ENCODE measurements at places on chromosomes 11 and 22. TPM values are rescaled to one million over a fixed set of nuclear protein-coding genes. Genes with fewer than 3 reads are reported as not detected.

Gene MUC5AC
- not detected for total RNA-seq

Gene ARHGAP8
- 50.5 TPM for total RNA-seq

Gene DRD4
- 5.5 TPM for total RNA-seq

Gene FREY1
- 1.8 TPM for total RNA-seq

Gene GPR83
- 0.48 TPM for total RNA-seq

Gene ENTHD1
- total RNA-seq, result not detected

Gene SYNGR1
- 35.3 TPM for total RNA-seq

Gene OR6A2
- total RNA-seq, result 0.27 TPM

Gene OR5B21
- not detected for total RNA-seq

Gene ZNF214
- 4.1 TPM for total RNA-seq

Gene MIOX
- total RNA-seq, result 0.41 TPM

Gene MAJIN
- total RNA-seq, result not detected

Gene CD6
- 0.53 TPM for total RNA-seq

Gene DGAT2
- total RNA-seq, result 3.3 TPM

Gene NEFH
- total RNA-seq, result 3.7 TPM

Gene SAA4
- 0.50 TPM for total RNA-seq

DNA sequence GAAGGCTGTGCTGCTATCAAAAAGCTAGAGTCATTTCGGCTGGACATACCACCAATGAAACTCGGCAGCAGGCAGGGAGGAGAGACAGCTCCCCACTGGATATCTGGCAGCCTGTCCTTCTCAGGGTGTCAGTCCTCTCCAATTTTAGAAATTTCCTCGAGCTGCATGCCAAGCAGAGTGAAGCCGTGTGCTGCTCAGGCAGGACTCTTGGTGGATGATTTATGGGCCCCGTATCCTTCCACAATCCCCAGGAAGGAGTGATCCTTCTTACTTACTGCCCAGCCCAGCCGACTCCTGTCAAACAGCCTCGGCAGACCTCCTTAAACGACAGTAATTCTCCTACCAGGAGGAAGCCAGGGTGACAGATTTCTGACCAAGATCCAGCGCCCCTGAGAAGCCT is 410.4 kb downstream of the TENM4 start:
- no peak for DNase-seq

- no peak for DNase-seq
Observed at GRCh38 chr11:48063424-48063978, 83.1 kb downstream of the PTPRJ start.

DNA sequence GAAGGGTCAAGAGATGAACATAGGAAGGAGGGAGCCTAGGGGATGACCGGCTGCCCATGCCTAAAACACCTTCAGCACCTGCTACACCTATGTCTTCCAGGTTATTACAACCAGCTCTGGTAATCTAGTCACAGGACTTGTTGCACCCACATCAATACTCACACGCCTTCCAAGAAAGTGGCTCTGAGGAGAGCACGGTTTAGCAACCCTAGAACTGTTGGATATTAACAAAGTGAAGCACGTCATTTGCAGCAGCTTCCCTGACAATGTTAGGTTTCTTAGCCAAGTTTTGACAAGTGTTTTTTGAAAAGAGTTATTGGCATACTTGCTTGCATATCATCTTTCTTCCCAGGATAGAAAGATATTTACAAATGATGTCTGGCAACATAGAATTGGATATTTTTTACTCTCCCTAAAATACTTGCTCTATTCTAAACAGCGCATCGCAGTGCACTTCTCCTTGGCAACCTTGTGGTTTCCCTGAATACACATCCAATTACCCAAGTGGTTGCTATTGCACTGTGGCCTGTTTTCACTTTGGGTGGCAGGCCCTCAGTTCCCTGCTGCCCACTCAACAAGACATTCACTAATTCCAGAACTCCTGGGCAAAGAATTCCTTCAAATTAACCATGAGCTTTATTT is 94.3 kb upstream of the ARHGAP42 start:
- DNase-seq, result no peak

DNA sequence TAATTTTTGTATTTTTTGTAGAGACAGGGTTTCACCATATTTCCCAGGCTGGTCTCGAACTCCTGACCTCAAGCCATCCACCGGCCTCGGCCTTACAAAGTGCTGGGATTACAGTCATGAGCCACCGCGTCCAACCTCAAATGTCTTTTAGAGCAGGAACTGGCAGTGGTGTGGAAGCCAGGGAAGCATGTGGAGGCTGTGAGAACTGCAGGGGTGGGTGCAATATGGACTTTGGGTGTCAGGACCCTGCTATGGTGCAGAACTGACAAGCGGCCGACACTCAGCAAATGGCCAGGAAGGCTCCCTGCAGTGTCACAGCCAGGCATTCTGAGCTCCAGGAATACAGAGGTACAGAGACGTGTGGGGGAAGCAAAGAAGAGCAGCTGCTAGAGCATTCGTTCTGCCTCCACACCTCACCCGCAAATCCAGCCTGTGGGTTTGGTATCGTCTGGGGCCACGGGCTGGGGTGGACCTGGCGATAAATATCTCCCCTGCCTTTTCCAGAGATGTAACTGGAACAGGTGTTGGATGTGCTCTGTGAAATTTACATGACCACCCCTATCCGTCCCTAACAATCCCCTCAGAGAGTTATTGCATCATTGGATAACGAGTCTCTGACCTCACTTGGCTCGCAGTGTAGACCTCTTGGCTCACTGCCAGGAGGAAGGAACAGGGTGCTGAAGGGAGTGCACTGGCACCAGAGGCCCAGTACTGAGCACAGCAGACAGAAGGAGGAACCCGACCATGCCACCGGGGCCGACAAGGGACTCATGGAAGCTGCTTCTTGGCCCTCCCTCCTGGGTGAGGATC is 624.7 kb upstream of the B3GAT1 start:
- DNase-seq, result no peak

DNA sequence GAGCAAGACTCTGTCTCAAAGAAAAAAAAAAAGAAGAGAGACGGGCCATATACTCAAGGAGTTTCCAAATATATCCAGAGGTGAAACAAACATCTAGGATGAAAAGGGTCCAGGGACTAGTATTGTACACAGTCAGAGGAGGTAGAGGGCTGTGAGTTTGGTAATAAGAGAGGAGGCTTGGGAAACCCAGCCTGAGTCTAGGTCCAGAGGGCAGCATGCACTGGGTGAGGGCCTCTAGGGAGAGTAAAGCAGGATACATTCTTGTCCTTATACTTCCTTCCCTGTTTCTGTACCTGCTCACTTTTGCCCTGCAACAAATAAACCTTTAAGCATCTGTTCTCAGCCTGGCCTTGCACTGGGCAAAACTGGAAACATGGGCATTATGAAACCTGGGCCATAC is 31.5 kb downstream of the STIM1 start:
- DNase-seq, result no peak

- no peak for DNase-seq
Observed at GRCh38 chr11:127875131-127875530, 712.2 kb downstream of the ETS1 start.

- no peak for DNase-seq
Observed at GRCh38 chr11:64659417-64660144, 63.4 kb downstream of the NRXN2 start.

DNA sequence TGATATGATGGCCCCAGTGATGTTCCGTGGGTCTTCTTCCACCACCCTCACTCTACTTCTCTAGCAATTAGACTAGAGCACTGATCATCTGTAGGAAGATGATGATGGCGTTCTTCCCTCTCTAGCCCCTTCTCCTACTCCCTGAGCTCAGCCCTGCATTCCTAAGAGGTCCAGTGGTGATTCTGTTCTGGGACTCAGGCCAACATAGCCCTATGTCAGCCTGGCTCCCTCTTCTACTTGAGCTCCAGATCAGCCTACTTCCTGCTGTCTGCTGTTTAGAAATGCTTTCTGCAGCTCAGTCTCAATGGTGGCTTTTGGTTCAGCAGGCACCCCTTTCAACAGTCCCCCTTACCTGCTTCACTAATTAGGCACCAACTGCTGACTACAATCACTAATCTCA is 86.1 kb upstream of the ZBED5 start:
- no peak for DNase-seq

DNA sequence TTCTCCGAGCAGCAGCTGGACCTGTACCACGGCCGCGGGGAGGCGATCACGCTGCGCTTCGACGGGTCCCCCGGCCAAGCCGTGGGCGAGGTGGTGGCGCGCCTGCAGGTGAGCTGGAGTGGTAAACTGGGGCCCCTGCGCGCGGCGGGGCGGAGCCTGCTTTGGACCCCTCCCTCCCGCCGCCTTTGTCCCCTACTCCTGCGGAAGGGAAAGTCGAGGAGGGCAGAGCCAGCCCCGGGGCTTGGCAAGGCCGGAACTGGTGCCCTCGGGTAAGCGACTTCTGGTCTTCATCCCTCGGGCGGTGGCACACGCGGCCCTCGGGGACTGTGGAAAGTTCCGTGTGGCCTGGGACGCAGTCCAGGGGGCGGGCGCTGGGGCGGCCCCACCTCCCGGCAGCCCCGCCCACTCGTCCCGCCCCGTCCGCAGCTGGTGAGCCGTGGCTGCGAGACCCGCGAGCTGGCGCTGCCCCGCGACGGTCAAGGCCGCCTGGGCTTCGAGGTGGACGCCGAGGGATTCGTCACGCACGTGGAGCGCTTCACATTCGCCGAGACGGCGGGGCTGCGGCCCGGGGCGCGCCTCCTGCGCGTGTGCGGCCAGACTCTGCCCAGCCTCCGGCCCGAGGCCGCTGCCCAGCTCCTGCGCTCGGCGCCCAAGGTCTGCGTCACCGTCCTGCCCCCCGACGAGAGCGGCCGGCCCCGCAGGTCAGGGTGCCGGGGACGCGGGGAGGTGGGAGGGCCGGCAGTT is 9.2 kb downstream of the SIPA1 start:
- DNase-seq, result peak; percentile 77

DNA sequence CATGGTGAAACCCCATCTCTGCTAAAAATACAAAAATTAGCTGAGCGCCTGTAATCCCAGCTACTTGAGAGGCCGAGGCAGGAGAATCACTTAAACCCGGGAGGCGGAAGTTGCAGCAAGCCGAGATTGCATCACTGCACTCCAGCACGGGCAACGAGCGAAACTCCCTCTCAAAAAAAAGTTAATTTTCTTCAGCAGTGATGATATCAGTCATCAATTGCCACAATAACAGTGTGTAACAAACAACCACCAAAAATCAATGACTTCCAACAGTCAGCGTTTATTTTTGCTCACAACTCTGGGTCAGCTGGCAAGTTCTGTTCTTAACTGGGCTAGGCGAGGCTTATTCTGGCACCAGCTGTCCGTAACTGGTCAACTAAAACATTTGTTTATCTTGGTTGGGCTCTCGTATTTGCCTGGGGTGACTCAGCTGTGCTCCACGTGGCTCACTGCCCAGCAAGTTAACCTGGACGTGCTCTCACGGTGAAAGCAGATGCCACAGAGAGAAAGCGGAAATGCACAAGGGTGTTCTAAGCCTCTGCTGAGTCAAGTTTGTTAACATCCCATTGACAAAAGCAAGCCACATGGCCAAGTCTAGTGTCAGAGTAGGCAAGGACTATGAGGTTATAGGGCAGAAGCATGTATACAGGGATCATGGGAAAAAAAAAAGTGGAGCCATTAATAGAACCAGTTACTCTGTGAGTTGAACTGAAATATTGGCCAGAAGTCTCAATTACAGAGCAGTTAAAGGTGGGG is 52.1 kb downstream of the LHFPL7 start:
- DNase-seq, result no peak

DNA sequence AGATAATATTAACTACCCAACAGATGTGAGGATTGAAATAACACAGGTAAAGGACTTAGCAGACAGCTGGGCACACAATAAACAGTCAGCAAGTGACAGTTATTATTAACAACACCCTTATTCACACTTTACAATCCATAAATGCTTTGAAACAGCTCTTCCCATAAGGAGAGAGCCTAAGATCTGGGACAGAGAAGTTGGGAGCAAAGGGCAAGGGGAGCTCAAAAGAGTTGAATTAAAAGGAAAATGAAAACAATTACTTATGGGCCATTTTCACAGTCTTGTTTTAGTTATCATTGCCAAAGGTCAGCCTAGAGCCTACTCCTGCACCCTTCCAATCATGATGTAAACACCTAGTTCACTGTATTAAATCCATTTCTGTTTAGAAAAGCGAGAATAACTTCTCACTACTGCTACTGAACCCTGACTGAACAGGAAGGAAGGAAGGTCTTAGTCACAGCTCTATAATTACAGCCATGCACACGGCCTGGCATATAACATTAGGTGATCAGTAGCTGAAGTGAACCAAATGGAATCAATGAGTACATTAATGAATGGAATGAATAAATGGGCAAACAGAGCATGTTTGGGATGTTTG is 111.3 kb downstream of the PLEKHA7 start:
- DNase-seq, result no peak

GRCh38 chr22:42773167-42773566 is 52.5 kb upstream of the A4GALT start:
- DNase-seq, result no peak

- no peak for DNase-seq
Observed at GRCh38 chr11:17986711-17987220, 26.1 kb downstream of the SERGEF start.

GRCh38 chr11:18091731-18092130 is 14.2 kb downstream of the SAAL1 start:
- no peak for DNase-seq

- no peak for DNase-seq
Observed at GRCh38 chr11:70547386-70547785, 149.1 kb downstream of the CTTN start.

DNA sequence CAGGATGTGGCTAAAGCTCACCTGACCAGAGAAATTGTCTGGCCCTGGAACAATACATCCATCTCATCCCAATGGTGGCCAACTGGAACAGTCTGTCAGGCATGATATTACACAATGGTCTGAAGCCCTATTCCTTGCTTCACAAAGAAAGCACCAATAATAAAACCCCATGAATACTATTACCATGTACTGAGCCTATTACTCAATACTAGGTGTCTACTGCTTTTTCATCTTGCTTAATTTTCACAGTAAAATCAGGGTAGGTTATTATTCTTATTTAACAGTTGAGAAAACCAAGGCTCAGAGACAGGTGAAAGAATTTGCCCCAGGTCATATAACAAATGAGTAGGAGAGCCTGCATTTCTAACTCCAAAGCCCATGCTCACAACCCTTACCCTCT is 68.9 kb upstream of the CAPRIN1 start:
- DNase-seq, result no peak

GRCh38 chr11:1459764-1460395 is 26.7 kb downstream of the MOB2 start:
- no peak for DNase-seq

DNA sequence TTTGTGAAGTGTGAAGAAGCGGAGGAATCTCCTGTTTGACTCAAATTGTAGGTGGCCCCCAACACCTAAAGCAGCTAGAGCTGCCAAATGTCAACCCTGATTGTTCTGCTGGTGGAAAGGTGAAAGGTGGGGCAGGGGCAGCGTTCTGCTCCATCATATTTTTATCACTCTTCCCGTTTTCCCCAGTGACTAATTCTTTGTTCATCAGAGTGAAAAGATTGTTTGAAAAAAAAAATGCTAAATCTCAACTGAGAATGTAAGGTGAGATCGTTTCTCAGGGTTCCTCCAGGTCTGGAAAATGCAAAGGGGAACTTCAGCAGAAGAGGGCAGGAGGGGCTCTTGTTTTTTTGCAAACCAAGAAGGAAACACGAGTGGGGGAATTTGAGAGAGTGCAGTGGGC is 137.7 kb downstream of the MN1 start:
- no peak for DNase-seq

GRCh38 chr11:127137771-127138280 is 137.3 kb upstream of the KIRREL3 start:
- DNase-seq, result no peak

GRCh38 chr11:36026315-36026968 is 82.6 kb downstream of the LDLRAD3 start:
- no peak for DNase-seq

GRCh38 chr22:38715176-38715764 is 9.5 kb downstream of the GTPBP1 start:
- DNase-seq, result no peak

GRCh38 chr22:30416403-30416802 is 9.2 kb upstream of the MTFP1 start:
- DNase-seq, result no peak

- DNase-seq, result peak; percentile 70
Observed at GRCh38 chr11:46916286-46917108, 1.9 kb downstream of the LRP4 start.
